Activated naive CD4-positive, alpha-beta T cell treated with Interleukin-2 at 50 U/mL for 16 hours (primary cell): ENCODE measurements at places on chromosomes 12 and 14.
A peak's percentile ranks its signal among the peaks of the same experiment; 100 is the strongest.

DNA sequence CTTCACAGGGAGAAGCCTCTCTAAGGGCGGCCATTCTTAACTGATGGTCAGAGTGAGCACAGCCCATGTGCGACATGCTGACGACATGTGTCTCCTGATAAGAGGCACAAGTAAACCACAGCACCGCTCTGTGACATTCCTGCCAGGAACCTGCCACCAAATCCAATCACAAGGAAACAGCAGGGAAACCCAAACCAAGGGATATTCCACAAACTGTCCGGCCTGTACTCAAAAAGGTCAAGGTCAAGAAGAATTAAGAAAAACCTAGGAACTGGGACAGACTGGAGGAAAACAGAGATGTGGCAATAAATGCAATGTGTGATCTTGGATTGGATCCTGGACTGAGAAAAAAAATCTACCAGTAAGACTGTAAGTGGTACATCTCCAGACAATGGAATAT, 91.9 kb downstream of the SYNE3 start:
- DNase-seq, result no peak

DNA sequence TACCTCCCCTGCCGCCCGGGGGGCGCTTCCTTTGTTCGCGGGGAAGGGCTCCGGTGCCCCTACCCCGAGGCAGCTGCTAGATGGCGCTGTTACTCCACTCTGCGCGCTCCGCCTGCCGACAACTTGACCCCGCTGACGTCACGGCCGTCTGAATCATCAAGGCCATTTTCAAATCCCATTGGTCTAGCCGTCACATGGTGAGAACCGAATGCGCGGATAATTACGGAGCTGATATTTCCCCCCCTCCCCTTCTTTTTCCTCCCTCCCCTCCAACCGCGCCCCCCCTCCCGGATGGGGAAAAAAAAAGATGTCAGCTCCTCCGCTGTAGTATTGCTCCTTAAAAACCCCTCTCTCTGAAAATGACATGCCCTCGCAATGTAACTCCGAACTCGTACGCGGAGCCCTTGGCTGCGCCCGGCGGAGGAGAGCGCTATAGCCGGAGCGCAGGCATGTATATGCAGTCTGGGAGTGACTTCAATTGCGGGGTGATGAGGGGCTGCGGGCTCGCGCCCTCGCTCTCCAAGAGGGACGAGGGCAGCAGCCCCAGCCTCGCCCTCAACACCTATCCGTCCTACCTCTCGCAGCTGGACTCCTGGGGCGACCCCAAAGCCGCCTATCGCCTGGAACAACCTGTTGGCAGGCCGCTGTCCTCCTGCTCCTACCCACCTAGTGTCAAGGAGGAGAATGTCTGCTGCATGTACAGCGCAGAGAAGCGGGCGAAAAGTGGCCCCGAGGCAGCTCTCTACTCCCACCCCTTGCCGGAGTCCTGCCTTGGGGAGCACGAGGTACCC, at the start of gene HOXC10:
HOXC10 (plus strand) TSS at position 246 of the 791 bp plus-strand sequence; CDS start at position 360, 114 bp downstream.
- peak; percentile 71 for DNase-seq

DNA sequence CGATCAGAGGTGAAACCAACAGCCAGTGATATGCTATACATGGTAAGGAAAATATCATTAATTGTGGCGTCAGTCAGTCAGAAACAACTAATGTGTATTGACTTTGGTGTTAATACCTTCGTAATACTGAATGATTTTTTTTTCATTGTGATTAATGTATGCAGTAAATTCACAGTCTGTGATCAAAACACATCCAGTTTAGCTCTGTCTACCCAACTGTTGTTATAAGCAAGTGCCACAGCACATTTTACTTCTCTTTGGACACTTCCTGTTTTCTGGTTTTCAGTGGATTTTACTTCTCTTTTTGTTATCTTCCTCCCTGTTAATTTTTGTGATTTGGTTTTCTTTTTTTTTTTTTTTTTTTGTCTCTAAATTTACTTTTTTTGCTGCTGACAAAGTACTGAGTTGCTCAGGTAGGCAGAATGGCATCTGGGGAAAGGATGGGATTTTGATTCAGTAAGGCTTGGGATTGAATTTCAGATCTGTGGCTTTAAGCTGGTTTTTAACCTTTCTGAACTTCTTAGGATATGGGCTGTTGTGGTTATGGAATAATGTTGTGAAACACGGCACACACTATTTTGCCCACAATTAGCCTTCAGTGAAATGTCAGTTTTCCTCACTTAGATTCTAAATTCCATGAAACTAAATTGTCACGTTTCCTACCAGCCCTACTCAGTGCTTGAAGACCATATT, 604 bp downstream of the GLIPR1 start:
- no peak for DNase-seq

- no peak for DNase-seq
These were observed 87.2 kb upstream of the DIO2 start for GRCh38 chr14:80298491-80299017.

DNA sequence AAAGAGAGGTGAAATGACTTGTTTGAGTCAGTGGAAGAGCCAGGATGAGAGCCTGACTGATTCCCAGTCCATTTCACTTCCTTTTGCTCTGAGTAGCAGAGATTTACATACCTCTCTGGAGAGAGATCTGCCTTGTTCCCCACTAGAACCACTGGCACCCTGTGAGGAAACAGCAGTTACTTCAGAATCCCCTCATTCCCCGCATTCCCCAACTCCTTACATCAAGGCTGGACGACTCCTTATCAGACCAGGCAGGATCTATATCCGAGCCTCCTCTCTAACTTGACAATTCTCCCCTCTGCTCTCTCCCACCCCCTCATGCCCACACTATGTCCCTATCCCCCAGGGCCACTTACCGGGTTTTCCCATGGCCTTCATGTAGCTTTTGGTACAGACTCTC, 3.7 kb downstream of the RHEBL1 start:
- DNase-seq, result no peak

GRCh38 chr12:104219908-104220404, 4.4 kb downstream of the TXNRD1 start:
- DNase-seq, result peak; percentile 71

GRCh38 chr12:27593266-27593665, 69.3 kb downstream of the PPFIBP1 start:
- no peak for DNase-seq

DNA sequence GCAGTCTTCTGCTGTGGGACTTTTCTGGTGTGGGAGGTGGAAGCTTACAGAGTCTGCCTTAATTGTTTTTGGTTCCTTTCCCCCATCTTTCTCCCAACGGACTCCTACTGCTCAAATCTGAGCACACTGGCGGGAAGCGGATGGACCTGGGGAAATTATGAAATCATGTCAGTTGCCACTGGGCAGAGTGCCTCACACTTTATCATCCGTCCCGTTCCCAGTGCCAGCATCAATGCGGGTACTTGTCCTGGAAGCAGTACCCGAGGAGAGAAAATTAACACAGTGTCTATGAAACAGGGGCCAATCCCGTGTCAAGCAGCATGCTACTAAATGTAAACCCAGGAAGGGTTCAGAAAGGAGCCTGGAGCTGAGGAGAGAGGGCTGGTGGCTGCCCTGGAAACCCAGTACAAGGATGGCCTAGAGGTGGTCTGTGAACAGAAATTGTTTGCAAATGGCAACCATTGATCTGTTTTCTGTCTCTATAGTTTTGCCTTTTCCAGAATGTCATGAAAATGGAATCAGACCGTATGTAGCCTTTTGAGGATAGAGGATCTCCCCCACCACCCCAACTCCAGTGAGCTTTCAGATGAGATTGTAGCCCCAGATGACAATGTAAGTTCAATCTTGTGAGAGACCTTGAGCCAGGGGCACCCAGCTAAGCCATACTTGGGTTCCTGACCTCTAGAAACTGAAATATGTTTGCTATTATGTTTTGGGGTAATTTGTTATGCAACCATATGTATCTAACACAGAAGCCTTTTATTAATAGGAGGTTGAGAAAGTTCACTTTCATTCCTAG, 908 bp upstream of the CDKL1 start:
- no peak for DNase-seq

- no peak for DNase-seq
These were observed 373.6 kb downstream of the EMP1 start for GRCh38 chr12:13570005-13570694.

DNA sequence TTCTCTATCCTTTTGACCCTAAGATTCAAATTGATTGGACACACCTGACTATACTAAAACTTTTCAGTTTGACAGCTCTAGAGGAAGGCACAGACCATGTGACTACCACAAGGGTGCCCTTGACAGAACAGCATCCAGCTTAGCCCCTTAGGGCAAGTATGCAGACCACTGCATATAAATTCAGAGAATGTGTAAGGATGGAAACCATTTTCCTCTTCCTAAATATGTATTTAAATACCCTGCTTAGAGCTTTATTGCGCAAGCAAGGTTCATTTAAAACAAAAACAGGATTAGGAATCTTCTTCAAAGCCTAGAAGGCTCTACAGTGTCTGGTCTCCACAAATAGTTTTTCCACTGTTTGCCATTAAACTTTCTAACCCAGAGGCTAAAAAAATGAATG, 202.8 kb downstream of the MED13L start:
- no peak for DNase-seq

- DNase-seq, result no peak
These were observed 27.4 kb downstream of the NOS1 start for GRCh38 chr12:117334051-117334450.

GRCh38 chr14:90193925-90194324, 62.4 kb upstream of the PSMC1 start:
- peak; percentile 5 for DNase-seq

GRCh38 chr14:79415726-79416125, 795.6 kb downstream of the DIO2 start:
- DNase-seq, result no peak

DNA sequence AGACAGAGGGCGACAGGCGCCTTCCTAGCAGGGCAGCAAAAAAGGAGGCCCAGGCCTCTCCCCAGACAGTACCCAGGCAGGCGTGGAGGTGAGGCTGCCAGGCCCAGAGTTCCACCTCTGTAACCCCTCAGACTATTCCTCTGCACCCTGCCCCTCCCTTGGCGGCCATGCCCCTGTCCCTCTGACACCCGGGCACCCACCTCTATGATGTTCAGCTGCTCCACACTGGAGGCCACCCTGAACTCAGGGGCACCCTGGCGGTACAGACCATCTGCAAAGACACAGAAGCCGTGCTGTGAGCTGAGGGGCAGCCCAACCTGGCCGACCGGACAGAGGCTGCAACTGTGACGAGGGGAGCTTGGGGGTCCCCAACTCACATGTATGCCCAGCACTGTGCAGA, 20.1 kb downstream of the ARL6IP4 start:
- DNase-seq, result no peak

DNA sequence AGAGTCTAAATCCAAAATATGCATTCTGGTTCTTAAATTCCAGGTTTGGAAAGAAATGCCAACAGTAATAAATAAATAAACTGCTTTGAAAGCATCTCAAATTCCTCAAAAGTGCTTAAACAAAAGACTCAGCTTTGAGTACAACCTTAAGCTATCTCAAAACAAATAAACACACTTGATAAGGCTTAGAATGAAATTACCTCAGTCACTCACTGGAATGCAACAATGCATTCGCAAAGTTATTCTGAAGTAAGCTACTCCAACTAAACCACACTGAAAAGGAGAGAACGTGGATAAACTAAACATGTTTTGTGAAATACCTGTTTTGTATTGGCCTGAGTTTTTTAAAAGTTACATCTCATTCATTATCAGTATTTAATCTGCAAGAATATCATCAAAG, 1.2 kb downstream of the SPTSSA start:
- DNase-seq, result no peak

DNA sequence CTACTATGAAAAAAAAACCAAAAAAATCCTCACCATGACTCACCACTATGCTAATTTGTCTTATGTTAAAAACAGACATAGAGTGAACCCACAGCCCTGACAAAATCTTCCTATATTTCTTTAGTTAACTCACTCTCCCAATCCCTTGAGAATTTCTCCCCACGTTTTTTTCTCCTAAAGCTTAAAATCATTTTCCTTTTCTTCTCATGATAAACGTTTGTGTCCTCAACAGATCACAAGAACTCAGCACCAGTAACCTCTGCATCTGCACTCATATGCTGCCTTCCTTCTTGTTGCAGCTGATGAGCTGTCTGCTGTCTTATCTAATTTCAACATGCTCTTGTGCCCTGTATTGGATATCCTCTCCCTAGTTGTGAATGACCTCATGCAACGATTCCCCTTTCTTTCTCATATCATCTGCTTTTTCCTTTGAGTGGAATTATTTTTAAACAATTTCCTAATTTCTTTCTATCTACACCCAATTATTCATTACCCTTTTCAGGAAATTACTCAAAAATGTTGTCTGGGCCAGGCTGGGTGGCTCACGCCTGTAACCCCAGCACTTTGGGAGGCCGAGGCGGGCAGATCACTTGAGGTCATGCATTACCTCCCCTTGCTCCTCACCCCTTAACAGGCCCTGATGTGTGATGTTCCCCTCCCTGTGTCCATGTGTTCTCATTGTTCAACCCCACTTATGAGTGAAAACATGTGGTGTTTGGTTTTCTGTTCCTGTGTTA, 427.5 kb upstream of the MGAT4C start:
- no peak for DNase-seq
